ENCODE measurements at places on chromosomes 3 and 15.

GRCh38 chr3:7238565-7239295 lies 377.8 kb downstream of the GRM7 start:
- DNase-seq = no peak

GRCh38 chr15:95795386-95795785 lies 535.1 kb upstream of the NR2F2 start:
- no peak for DNase-seq

DNA sequence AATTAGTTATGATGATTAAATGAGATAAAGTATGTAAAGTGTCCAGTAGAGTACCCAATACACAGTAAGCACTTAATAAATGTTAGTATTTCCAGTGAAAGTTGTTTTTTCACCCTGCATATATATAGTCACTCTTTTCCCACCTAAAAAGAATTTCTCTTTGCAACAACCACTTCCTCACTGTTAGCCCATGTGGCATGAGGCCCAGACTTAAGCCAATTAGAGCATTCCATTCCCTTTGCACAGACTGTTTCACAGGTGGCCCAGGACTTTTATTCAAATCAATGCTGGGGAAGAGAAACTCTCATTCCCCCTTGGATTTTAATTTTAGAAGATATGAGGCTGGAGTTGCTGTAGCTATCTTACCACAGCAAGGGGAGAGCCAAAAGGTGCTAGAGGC lies 3.7 kb downstream of the IFT80 start:
- DNase-seq = no peak

GRCh38 chr15:79211481-79211880 lies 71.0 kb upstream of the ANKRD34C start:
- no peak for DNase-seq

- DNase-seq = peak; percentile 88
These were observed 18.3 kb upstream of the NTRK3 start for GRCh38 chr15:88274553-88275460.

GRCh38 chr15:75694241-75695182 lies 18.1 kb downstream of the CSPG4 start:
- peak; percentile 85 for DNase-seq

DNA sequence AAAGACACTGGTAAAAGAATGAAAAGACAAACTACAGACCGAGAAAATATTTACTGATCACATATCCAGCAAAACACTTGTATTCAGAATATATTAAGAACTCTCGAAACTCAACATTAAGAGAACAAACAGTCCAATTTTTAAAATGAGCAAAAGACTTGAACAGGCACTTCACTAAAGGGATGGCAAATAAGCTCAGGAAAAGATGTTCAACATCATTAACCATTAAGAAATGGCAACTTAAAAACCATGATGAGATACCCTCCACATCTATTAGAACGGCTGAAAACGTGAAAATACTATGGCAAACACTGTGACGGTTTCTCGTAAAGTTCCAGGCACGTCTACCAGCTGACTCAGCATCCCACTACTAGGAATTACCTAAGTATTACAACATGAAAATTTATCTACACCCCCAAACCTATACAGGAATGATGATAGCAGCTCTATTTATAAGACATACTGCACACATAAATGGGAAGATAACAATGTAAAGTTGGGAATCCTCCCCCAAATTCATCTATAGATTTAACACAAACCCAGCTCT lies 86.1 kb upstream of the PROK2 start:
- no peak for DNase-seq

DNA sequence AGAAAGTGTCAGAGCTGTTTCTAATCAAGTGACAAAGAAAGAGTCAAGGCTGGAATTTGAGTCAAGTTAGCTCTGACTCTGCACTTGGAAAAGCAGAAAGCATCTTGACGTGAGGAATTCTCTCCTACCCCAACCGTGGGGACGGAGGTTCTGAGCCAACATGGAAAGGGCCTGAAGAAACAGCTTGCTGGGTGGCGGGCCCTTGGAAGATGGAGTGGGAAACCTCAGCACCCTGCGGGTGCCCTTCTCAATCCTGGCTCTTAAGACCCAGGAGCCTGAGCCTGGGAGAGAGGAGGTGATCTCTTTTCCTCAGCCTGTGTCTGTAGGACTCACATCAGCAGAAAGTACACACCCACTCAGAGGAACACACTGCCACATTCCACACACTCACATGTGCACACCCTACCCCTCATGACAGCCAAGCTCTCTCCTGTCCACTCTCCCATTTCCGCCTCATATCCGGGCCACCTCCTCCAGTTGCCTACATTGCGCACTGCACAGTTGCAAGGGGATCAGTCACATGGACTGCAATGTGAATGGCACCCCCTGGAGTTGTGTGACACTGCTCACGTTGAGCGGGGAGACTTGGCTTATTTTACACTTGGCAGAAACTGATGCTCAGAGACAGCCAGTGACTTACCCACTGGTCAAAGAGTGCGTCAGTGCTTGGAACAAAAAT lies 101.5 kb upstream of the SLC6A6 start:
- DNase-seq = no peak

DNA sequence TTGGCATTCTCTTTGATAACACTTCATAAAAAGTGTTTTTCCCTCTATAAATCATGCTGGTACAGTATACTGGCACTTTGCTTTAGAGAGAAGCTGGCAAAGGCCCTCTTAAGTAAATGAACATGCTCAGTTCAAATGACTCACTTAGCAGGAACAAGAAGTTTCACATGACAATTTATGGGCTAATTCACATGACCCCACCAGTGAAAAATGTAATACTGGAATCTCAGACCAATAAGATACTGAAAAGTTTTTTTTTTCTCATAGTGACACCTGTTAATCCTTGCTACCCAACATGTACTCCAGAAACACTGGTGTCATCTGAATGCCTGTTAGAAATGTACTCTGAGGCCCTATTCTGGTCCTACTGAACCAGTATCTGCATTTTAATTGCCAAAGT lies 13.9 kb downstream of the BTBD1 start:
- DNase-seq = peak; percentile 29

GRCh38 chr15:100049936-100050876 lies 291.6 kb downstream of the ADAMTS17 start:
- no peak for DNase-seq

DNA sequence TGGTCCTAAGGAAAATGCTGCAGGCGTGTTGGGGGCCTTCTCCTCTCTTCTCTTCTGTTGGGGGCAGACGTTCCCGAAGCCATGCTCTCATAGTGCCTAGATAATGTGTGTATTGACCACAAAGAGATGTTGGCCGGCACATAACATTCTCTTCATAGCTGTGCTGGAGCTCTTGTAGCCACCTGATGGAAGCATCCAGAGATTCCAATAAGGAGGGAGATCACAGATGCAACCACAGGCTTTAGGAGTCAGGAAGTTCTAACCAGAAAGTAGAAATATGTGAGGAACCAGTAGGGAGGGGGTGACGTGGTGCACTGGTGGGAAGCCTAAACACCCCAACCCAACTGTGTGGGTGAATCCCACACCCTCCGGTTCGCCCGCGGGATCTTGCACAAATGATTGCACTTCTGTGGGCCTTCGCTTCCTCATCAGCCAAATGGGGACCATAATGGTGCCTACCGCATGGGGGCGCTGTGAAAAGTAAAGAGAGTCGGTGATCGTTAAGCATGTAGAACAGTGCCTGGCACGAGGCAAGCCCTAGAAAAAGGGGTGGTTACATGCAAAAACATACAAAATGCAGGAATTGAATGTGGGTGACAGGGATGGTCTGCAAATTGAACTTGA lies 87.8 kb downstream of the TOP2B start:
- no peak for DNase-seq

- DNase-seq = no peak
These were observed 68.4 kb downstream of the LINGO1 start for GRCh38 chr15:77564341-77564740.

DNA sequence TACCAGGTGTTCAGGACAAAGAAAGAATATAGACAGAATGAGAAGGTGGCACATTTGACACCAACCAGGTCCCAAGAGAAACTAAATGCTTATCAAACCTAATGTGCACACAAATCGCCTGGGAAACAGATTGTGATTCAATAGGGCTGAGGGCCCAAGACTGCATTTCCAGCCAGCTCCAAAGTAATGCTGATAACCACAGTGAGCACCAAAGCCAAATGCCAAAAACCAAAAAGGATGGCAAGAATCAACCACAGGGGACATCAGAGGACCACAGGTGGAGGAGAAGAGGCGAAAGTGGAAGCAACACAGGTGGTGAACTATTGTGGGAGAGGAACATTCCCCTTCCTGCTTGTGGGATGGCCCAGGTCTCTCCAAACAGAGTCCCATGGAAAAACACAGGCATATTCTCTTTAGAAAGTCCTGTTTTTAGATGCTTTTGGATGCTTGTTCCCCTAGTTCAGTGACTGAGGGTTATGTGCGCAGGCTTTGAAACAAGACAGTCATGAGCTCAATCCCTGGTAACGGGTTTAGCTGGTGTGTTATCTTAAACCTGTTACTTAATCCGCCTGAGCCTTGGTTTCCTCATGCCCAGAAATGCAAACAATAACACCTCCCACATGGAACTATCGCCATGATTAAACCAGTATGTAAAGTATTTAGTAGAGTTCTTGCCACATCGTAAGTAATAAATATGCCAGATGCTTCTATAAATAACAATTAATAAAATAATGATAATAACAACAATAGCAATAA lies 241.7 kb downstream of the ATP8B4 start:
- no peak for DNase-seq

- no peak for DNase-seq
These were observed 73.4 kb downstream of the GTPBP8 start for GRCh38 chr3:113064183-113064582.

- no peak for DNase-seq
These were observed 307.6 kb upstream of the LRRFIP2 start for GRCh38 chr3:37481982-37482381.

DNA sequence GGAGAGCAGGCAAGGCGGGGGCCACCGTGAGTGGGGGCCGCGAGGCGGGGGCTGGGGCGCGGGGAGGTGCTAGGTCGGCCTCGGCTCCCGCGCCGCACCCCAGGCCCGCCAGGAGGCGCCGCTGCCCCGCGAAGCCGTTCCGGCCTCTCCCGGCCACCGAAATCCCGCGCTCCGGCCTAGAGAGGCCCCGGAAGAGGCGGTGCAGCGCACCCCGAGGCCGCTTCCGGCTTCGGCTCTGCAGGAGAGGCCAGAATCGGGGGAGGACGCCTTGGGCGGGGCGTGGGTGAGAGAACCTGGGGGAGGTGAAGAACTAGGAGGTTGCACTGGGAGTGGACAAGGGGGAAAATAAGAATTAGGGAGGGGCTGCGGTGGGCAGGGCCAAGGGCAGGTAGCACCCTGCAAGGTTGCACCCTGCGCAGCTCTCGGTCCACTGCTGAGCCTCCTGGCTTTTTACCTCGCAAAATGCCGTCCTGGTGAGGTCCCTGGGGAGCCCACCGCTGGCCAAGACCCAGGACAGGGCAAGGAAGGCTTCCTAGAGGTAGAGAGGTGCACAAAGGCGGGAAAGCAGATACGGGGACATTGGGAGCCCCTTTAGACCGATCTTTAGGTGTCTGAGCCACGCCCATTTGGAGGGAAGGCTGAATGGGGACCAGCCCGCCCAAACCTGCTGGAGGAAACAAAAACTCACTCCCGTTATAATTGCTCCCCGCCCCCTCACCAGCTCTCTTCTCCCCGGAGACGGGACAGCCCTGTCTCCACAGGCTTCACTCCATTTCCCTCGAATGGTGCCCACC lies 8.4 kb upstream of the GNAI2 start:
- DNase-seq = peak; percentile 97
